ENCODE measurements at places on chromosomes 4 and X.

DNA sequence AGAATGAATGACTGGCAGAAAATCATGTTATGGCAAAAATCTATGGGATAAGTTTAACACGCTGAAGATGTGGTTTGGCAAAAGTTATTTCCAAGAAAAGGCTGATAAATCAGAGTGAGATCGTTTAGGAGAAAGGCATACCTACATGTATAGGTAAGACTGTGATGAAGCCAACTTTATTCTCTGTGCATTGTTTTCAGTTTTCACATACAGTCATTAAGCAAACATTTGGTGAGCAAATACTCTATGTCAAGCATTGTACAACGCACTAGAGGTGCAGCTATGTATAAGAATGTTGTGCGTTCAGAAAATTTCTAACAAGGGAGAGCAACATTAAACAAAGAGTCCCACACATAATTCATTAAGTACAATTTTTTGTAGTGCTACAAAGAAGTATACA, 121.7 kb downstream of the TEX13A start:
- no peak for DNase-seq

DNA sequence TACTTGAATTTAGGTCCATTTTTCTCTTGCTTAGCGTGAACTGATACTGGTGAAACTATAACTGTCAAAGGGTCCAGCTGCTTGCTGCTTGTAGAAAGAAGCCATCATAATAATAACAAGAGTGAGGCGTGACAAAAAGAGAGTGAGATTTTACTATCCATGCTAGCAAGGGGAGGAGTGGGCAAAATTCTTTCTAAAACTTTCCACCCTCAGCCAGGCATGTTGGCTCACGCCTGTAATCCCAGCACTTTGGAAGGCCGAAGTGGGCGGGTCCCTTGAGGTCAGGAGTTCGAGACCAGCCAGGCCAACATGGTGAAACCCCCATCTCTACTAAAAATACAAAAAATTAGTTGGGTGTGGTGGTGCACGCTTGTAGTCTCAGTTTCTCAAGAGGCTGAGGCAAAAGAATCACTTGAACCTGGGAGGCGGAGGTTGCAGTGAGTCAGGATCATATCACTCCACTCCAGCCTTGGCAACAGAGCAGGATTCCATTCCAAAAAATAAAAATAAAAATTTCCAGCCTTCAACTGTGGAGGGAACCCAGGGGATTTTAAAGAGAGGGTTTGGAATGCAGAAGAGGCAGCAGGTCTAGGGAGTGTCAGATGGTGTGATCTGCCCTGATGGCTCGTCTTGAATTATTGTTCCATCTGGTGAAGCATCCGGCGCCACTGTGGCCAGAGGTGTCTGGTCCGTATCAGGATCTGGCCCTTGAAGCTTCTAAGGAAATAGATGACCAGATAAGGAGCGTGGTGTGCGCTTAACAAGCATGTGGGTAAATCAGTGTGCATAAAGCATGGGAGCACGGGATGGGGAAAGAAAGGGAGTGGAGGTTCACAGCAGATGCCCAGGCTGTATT, 51.8 kb downstream of the LRP2BP start:
- DNase-seq = no peak

DNA sequence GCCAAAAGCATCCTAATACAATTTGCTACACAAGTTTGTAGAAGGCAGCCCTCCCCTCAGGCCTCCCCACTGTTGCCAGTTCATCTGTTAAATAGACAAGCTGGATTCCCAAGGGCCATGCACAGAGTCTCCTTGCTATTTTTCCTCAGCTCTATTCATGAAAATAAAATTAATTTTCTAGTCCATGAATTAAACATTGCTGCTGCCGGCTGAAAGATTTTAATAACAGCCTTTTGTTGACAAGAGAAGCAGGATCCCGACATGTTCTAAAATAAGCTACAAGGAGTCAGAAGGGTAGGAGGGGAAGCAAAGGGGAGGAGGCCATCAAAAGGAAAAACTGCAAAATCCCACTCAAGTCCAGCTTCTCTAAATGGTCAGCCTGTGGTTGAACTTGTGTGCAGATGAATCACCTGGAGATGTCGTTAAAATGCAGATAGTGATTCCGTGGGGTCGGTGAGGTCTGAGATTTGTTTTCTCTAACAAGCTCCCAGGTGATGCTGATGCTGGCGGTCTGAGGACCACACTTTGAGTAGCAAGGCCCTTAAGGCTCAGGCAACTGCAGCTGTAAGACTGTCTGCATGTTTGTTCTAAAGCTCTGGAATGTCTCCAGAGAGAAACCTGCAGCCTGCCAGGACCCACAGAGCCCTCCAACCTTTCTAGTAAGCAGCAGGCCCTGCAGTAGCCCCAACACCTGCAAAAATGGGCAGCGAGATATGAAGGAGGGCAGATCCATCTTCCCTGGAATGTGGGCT, 9.4 kb downstream of the SCD5 start:
- no peak for DNase-seq

- DNase-seq = no peak
These were observed 67.7 kb upstream of the SPANXN2 start for GRCh38 chrX:143788265-143788664.

DNA sequence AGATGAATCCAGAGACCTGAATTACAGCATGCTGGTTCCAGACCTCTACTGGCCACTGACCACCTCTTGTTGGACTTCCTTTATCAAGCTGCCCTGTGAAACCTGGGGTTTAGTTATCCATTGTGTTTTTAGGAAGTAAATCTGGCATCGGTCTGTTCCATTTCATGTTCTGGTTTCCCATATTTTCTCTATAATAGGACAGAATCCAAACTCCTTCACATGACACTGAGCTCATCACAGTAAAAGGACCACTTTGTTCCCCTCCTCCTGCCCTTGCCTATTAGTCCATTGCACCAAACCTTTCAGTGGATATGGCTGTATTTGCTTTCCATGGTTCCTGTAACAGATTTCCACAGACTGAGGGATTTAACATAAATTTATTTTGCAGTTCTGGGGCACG, 4.0 kb downstream of the MFAP3L start:
- no peak for DNase-seq

DNA sequence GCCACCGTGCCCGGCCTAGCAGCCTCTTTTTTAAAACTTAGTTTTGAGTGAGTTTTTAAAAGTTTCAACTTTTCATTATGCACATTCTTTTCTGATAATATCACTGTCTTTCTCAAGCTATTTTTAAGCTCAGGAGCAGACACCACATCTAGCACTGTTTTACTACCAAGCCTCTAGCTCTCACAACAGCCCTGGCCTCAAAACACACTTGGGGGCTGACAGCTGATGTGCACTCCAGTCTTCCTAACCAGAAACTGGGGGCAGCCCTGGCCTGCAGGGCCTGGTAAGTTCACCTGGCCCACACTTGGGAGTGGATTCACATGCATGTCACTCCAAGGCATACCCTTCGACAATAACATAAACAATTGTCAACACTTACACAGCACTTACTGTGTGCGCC, 34.0 kb downstream of the CENPU start:
- DNase-seq = no peak

GRCh38 chr4:35934320-35934981, 309.9 kb downstream of the ARAP2 start:
- no peak for DNase-seq

Measured in activated CD4-positive, alpha-beta T cell treated with anti-CD3 and anti-CD28 coated beads, Interleukin-2, amount 50 U/mL, for 1 hour (primary cell).